ENCODE measurements at places on chromosomes 13 and 19.

GRCh38 chr19:37468961-37469777, at the start of gene ZNF570:
ZNF570 (plus strand) TSS chr19:37469356; CDS start chr19:37470355, 999 bp downstream.
- DNase-seq = peak; percentile 92

DNA sequence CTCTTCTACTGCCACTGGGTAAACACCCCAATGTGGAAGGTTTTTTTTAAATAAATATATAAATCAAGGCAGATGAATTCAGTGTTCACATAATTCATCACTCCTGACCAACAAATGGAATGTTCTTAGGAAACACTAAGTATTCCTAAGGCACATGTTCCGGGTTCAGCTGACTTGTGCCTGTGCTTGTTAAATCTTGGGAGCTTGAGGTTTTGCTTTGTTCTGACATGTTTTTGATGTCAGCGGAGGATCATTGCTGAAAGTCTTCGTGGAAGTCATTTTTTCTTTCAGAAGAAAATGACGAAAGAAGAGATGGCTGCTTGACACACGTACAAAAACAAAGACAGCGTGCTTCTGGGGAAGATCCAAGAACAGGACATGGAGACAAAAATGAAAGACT, 185.8 kb downstream of the MZT1 start:
- no peak for DNase-seq

DNA sequence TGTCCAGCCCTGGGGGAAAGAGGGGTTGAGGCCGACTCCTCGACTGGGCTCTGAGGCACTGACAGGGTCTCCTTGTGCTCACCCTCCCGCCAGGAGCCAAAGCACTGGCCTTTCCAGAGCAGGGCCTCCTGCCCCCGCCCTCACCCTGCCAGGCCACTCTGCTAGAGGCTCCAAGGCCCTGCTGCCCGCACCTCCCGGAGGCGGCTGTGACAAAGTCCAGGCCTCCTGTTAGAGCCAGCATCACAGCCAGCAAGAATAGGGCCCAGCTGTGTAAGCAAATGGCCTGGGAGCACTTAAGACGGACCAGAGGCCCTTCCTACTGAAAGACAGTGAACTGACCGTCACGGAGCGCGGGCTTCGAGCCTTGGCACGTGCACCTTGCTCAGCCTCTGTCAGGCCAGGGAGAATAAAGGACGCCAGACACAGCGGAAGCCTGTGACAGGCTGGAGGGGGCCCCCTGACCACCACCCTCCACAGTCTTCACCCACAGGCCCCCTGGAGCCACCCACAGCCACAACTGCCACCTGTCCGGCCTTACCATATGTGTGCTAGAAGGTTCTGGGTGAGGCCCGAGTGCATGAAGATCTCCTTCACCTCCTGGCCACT, 50.9 kb downstream of the EPS15L1 start:
- no peak for DNase-seq

GRCh38 chr13:99993660-99994637, 12.4 kb downstream of the ZIC2 start:
- DNase-seq = peak; percentile 12

GRCh38 chr13:41418027-41418426, 39.3 kb upstream of the RGCC start:
- DNase-seq = no peak

- peak; percentile 19 for DNase-seq
These were observed 13.8 kb downstream of the DCAF15 start for GRCh38 chr19:13965926-13966683.

DNA sequence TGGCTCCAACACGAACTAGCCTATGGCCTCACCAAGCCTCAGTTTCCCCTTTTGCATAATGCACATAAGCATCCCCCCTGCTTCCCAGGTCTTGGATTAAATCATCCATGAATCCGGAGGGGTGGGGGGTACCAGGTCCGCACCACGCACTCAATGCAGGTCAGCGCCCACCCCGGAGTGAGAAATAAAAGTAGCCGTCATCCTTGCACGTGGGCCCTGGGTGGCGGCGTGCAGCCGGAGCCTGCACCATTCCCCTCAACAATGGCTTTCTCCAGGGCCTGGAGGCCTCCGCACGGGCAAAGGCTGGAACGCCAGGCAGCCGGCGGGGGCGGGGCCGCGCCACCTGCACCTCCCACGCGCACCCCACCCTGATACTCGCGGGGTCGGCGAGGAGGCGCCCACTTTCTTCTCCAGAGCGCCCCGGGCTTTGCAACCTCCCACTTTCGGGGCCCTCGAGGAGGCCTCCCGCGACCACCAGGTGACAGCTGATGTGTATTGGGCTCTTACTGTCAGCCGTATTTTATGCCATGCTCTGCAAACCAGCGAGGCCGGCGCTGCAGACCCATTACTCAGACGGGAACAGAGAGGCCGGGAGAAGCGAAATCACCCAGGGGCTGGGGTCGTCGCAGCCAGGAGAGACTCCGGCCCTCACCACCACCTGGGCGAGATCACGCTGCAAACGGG, 767 bp upstream of the GADD45B start:
- peak; percentile 83 for DNase-seq

DNA sequence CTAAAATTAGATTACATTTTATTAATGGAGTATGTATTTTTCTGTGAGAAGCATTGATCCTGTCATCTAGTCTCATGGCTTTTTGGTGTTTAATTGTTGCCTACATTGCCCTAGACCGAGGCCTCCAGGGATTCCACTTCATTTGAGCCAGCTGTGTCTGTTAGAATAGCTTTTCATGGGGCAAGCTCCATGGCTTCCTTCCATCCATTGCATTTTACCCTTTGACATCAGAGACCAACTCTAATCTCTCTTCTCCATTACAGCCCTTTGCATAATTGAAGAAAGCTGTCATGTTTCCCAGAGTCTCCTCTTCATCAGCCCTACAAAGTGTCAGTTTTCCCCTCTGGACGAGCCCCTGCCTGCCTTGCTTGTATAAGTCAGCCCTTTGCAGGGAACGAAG, 70.6 kb downstream of the MTUS2 start:
- no peak for DNase-seq

DNA sequence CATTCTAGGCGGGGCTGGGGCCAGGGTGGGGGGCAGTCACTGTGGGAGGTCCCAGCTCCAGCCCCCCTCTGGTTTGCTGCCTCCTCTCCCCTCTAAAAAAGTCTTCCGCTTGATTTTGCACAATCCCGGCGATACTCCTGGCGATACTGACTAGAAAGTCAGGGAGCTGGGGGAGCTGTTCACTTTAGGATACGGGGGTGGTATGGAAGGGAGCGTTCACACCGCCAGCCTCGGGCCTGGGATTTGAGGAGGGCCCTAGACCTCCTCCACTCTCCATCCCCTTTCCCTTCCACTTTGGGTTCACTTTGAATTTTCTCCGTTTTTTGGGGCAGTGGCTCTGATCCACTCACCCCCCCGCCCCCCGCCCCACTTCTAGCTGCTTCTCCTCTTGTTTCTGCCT, 35.0 kb downstream of the KEAP1 start:
- no peak for DNase-seq

DNA sequence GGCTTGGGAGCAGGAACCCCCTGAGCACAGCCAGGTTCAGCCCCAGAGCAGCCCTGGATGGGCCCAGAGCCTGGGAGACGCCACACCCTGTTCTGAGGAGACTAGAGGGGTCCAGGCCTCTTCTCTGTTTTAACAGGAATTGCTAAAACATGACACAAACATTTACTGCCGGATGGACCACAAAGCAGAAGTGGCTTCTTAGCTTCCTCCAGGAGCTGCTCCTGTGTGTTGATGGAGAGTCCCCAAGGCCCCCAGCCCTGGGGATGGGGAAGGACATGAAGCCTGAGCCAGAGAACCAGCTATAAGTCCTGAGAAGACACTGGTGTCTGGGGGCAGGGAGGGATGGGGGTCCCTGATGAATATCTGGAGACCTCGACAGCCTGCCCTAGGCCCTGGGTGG, 14.6 kb downstream of the CEACAM3 start:
- DNase-seq = peak; percentile 66

DNA sequence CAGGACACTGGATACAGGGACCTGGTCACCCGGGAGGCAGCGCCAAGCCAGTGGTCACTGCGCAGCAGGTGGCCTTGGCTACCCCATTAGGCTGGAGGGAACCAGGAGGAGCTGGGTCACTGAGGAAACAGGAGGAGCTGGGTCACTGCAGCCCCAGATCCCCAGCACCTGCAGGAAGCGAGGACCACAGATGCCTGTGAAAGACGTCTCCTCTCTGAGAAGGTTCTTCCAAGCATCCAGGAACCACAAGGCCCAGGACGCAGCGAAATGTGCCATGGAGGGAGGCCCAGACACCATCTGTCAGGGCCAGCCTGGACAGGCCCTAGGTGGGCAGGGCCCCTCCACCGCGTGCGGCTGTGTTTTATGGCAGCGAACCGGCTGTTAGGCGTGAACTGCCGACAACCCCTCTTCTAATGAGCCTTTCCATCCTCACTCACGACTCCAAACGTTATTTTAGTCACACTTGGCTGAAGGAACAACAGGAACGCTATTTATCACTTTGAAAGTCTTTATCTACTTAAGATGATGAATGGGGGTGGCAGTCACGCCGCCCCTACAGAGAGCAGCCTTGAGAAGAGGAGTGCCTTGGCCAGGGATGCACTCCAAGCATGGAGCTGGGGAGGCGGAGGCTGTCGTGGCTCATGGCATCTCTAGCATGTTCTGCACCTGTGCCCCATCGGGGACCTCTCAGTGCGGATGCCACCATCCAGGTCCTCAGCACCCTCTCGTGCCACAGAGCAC, 53.3 kb downstream of the CEBPG start:
- DNase-seq = no peak

GRCh38 chr19:37306383-37306963, 64.4 kb upstream of the ZNF527 start:
- DNase-seq = no peak

GRCh38 chr19:30087381-30088138, 145.5 kb downstream of the URI1 start:
- DNase-seq = no peak

DNA sequence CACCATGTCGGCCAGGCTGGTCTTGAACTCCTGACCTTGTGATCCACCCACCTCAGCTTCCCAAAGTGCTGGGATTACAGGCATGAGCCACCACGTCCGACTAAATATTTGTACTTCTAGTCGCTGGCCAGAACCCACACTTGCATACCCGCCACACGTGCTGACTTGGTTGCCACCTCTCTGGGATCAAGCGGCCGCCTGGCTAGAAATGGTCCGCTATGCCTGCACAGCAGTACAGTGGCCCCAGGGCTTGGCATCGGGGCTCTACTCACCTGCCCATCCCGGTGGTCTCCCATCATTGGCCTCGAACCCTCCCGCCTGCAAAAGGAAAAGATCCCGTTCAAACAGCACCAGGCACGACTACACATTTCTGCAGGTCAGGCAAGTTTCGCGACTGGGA, 23.7 kb upstream of the TINCR start:
- no peak for DNase-seq

GRCh38 chr19:7926727-7927604, 1.0 kb upstream of the CTXN1 start:
- DNase-seq = no peak

GRCh38 chr13:68719815-68720214, 1387.8 kb upstream of the ATXN8OS start:
- DNase-seq = no peak

GRCh38 chr13:35349052-35349451, 127.4 kb downstream of the MAB21L1 start:
- DNase-seq = no peak

DNA sequence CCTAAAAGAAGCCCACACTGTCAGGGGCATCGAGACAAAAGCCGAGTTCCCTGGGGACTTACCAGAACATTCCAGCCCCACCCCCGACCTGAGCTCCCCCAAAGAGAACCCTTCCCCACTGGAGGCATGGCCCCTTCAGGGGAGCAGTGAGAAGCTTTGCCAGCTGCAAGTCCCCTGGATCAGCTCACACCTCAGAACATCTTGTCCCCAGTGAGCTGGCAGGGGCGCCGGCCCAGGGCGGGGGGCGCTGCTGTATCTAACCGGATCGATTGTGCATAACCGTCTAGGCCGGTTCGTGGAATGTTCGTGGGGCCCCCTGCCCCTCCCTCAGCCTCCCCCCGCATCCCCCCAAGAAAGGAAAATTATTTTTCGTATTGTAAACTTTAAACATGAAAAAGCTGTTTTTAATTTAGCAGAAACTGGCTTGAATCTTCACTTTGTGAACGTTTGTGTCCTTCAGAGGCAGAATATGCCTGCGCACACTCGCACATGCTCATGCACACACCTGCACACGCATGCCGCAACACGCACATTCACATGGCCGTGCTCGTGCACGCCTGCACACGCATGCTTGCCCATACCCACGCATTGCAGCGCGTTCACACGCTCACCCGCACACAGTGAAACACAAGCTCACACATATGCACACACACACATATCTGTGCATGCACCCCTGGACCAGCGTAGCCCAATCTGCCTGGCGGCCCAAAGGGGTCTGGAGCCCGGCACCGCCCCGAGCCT, 12.0 kb upstream of the CRTC1 start:
- DNase-seq = no peak

DNA sequence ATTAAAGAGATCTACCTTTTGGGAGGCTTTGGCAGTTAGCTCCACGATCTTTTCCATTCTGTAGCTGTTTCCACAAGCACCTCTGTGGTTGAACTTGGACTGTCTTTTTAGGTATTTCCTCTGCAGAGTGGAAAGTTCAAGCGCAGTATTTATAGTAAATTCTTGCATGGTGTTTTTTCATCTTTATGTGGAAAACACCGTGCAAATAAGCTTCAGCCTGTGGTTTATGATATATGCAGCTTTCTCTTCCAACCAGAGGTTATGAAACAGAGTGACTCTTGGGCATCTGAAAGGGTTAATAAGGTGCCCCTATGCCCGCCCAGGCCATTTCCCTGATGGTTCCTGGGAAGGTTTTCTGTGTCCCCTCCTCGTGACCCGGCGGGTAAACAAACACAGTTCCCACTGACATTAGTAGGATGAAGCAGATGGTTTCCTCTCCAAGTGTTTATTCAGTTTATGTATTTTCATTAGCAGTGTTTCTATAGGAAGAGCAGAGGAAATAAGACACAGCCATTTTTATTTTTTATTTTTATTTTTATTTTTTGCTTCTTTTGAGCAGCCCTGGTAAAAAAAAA, 39.7 kb upstream of the RNF113B start:
- no peak for DNase-seq

- DNase-seq = no peak
These were observed 6.4 kb downstream of the ZNF653 start for GRCh38 chr19:11499220-11499726.

DNA sequence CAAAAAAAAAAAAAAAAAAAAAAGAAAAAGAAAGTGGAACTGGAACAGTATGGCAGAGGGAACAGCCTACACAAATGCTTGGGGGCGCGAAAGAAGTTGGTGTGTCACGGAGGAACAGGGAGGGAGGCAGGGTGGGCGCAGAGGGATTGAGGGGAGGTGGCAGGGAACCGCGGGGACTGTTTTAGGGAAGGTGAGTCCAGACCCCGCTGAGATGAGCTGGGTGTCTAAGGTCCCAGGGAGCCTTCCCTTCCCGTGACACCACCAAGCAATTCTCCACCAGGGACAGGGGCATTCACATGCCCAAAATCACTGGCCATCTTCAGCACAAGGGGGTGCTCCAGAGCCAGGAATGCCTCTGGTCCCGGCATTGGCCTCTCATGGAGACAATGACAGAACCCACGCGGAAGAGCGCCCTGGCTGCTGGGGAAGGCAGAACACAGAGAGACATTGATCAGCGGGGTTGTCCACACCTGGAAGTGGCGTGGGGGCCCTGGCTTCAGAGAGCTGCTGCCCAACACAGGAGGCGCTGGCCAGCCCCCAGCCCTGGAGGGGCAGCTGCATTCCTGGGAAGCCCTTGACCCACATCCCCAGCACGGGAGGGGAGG, 6.9 kb downstream of the PEAK3 start:
- DNase-seq = peak; percentile 75

- no peak for DNase-seq
These were observed 2.2 kb downstream of the C3 start for GRCh38 chr19:6718111-6718740.
